ENCODE measurements at places on chromosomes 4 and X.

- no peak for DNase-seq
These were observed 75.2 kb downstream of the PAQR3 start for GRCh38 chr4:78863991-78864390.

DNA sequence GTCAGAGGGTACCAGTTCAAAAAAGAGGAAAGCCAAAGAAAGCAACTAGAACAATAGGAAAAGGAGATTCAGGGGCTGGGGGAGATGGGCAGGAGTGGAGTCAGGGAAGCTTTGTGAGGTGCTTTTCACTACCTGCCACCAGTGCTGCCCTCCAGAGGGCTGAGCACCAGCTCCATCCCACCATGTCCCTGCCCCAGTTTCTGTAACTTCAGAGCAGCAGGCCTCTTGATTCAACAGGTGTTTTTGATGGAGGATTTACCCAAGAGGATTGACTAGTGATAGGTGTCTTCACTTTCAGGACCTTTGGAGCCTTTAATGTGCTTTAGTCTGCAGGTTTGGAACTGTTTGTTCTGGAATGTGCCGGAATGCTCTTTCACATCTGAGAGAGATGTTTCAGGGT is 12.1 kb downstream of the KIT start:
- DNase-seq = no peak

DNA sequence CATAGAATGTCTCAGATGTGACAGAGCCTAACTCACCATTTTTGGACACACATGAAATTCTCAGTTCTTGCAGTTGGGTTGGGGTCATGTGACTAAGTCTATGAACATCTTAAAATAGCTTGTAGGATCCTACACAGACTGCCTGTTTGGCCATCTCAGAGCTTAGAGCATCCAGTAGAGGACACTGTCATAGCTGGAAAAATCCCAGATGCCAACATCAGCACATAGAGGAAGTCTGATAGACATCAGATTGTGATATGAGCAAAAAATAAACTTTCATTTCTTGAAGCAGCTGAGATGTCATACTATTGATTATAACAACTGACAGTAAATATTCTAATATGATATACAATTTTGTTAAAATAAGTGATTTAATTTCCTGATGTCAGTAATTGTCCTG is 207.1 kb downstream of the TRAM1L1 start:
- DNase-seq = no peak

GRCh38 chrX:102155806-102156179 is at the start of gene BEX5:
BEX5 (minus strand) TSS chrX:102155977; CDS start chrX:102154265, 1,712 bp downstream.
- DNase-seq = peak; percentile 86

- DNase-seq = no peak
These were observed 108.6 kb downstream of the PALLD start for GRCh38 chr4:168605411-168605810.

DNA sequence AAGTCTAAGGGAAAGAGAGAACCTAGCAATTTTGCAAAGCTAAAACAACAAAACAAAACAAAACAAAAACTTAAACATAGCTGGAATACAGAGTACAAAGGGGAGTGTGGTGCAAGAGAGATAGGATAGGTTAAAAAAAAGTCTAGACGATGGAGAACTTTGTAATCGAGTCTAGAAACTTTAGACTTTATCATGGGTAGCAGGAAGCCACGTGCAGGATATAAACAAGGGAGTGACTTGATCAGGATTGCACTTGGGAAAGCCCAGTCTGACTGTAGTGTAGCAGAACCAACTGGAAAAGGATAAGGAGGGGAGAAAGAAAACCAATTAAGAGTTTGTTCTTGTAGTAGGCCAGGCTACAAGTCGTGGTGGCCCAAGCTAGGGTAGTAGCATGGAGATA is 750.1 kb downstream of the RPA4 start:
- no peak for DNase-seq

GRCh38 chrX:13752141-13752540 is 17.6 kb downstream of the OFD1 start:
- DNase-seq = no peak

DNA sequence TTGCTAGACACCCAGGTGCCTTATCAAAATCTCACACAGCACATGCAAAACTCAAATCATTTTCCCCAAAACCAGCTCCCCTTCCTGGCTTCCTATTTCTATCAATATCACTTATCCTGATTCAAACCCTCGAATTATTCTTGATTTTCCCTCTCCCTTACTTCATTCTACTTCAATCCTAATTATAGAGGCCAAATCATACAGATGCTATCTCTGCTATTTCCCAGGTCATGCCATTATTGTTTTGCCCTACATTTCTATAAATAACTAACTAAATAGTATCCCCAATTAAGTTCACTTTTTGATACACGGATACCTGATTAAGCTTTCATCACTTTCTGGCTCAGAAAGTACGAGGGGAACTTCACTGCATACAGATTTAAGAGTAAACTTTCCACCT is 62.4 kb downstream of the FBXL5 start:
- no peak for DNase-seq

- DNase-seq = no peak
These were observed 56.9 kb downstream of the GABRB1 start for GRCh38 chr4:47088298-47088697.

DNA sequence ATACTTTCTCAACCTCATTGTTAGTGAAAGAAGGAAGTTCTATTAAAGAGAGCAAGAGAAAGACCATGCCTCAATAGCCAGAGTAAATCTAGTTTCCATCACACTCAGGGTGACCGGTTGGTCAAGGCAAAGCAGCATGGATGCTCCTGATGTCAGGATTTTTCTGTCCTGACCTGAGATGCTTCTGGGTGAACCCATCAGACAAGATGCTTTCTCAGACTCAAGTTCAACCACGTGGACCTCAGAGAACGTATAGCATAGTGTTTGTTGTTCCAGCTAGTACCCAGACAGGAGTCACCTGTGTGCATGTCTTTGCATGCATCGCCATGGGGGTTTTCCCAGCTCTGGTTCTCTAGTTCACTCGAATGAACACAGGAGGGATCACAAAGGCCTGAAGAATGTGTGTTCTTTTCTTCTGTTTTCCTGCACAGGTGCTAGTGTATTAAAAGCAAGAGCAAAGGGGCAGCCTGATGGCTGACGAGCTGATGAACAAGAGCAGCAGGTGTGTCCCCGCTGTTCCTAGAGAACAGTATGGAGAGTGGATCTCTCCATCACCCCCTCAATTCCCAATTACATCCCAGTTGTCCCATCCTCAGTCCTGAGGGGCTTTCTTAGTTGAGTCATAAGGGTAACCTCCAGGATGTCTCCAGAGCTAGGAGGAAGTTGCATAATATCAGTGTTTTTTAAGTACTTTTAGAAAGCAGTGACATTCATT is 110.5 kb upstream of the ENPP6 start:
- DNase-seq = no peak

GRCh38 chrX:66016905-66017658 is 22.8 kb downstream of the VSIG4 start:
- no peak for DNase-seq

Measured in hematopoietic multipotent progenitor cell (in vitro differentiated cells).